ENCODE measurements at places on chromosomes 2 and 18. TPM values are rescaled to one million over a fixed set of nuclear protein-coding genes. Genes with fewer than 3 reads are reported as not detected.

VIL1 gene
- 301 TPM for total RNA-seq

CRYGD gene
- total RNA-seq = not detected

CYP20A1 gene
- 35.3 TPM for total RNA-seq

REG1B gene
- not detected for total RNA-seq

CSRNP3 gene
- not detected for total RNA-seq

TUBA4B gene
- total RNA-seq = 0.29 TPM

LIMS4 gene
- total RNA-seq = 1.1 TPM
